ENCODE measurements at places on chromosomes 5 and 9.
A peak's percentile ranks its signal among the peaks of the same experiment; 100 is the strongest.

- no peak for DNase-seq
Observed at GRCh38 chr5:159522841-159523240, 192.6 kb upstream of the IL12B start.

DNA sequence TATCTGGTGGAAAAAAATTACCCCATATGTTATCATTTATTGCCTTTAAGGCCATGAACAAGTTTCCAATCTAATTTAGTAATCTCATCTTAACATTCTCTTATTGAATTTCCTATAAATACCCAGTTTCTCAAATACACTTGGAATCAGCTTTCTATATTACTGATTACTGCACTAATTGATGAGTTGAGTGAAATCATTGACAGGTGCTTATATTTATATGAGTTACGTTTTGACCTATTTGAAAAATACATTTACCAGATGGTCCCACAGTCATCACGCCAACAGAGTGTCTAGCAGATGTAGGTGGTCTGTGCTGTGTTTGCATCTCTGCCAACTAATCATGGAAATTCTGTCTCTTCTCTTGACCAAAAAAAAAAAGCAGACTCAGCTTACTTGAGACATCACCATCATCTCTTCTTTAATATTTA lies 307.3 kb upstream of the NREP start:
- DNase-seq = no peak

GRCh38 chr9:98220911-98221310 lies 28.5 kb upstream of the CORO2A start:
- no peak for DNase-seq

DNA sequence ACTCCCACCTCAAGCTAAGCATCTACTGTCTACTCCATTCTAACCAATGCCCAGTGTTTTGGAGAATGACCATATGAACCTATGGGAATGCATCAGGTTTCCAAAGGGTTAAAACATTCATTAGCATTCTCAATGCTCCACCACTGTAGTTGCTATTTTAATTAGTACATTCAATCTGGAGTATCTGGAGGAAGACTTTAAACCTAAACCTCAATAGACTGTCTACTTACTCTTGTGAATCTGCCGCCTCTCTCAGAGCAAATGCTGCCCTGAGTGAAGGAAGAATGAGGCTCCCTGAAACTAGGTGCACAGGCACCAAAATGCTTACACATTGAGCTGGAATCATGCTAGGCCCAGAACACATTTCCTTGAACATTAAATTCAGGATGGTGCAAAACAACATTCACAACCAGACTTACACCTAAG lies 2.0 kb downstream of the ENC1 start:
- DNase-seq = no peak

DNA sequence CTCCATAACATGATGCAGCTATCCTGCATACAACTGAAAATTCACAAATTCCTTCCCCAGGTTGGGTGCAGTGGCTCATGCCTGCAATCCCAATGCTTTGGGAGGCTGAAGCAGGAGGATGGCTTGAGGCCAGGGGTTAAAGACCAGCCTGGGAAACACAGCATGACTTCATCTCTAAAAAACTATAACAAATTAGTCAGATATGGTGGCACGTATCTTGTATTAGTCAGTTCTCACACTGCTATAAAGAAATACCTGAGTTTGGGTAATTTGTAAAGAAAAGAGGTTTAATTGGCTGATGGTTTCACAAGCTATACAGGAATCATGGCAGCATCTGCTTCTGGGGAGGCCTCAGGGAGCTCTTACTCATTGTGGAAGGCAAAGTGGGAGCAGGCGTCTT lies 56.4 kb upstream of the DAPK1 start:
- DNase-seq = no peak

GRCh38 chr9:106869028-106869427 lies 6.1 kb downstream of the ZNF462 start:
- no peak for DNase-seq

DNA sequence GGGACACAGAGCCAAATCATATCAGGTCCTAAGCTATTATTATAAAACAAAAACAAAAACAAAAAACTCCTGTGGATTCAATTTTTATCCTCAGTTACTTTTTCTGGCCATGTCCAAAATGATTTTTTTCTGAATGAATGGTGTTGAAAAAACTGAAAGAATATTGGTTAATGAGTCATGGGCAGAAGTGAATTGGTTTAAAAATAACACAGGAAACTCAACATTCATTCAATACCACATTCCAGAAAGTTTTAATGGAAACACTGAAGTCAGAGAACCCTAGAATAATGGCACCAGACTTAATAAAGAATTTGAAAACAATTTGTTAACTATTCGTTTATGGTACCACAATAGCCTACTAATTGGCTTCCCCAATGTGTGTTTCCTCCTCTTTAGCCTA lies 102.4 kb upstream of the CDH9 start:
- DNase-seq = no peak

- DNase-seq = peak; percentile 93
Observed at GRCh38 chr9:114385397-114386181, 2.2 kb downstream of the AKNA start.

GRCh38 chr5:154524181-154524580 lies 46.2 kb upstream of the HAND1 start:
- no peak for DNase-seq

DNA sequence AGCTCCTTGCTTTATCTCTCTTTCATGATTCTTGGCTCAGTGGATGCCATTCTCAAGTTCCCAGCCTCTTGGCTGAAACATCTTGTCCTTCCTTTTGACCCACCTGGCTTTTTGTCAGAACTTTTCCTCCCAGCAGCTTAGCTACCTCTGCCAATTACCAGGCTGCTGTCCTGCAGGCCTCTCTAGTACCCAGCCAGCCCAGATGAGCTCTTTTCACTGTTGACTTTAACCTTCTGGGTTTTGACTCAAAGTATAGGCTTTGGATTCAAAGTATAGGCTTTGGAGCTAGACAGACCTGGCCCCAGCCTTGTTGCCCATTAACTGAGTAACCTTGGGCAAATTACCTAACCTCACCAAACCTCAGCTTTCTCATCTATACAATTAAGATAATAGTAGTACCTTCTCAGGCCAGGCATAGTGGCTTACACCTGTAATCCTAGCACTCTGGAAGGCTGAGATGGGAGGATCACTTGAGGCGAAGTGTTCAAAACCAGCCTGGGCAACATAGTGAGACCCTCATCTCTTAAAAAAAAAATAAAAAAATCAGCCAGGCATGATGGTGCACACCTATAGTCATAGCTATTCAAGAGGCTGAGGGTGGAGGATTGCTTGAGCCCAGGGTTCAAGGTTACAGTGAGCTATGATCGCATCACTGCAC lies 6.6 kb upstream of the TMEFF1 start:
- DNase-seq = no peak

DNA sequence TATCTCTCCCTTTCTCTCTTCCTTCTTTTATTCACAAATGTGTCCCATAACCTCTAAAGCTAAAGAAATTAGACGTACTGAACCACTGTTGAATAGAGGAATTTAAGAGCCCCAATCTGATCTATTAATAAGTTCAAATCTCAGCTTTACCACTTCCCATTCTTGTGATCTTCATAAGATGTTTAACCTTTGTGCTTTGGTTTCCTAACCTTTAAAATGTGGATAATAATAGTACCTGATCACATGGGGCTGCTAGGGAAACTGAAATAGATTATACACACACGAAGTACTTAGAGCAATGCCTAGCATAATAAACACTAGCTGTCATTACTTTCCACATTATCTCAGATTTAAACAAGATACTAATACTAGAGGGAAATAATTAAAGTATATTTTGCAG lies 324.3 kb upstream of the SEMA6A start:
- DNase-seq = no peak

DNA sequence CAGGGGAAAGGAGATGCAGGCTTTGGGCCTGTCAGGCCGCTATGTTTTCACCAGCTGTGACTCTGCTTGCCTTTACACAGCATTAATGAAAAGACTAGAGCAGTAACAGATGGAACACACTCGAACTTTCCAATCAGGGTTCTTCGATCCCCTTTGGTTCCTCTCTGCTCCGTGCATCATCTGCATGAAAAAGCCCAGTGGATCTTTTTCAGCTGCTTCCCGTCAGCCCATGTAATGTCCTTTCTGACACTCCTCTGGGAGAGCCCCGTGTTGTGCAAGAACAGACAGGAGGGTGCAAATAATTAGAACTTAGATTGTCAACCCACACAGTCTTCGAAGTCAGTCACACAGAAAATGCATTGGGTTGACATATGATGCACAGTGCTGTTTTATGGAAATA lies 448.9 kb upstream of the ZNF462 start:
- DNase-seq = no peak

- DNase-seq = no peak
Observed at GRCh38 chr5:95798048-95798447, 24.5 kb downstream of the GLRX start.

GRCh38 chr5:66702426-66702825 lies 106.2 kb downstream of the MAST4 start:
- DNase-seq = no peak

GRCh38 chr5:1470762-1471211 lies 25.5 kb upstream of the SLC6A3 start:
- DNase-seq = no peak

GRCh38 chr5:138177941-138178515 lies 402 bp downstream of the BRD8 start:
- DNase-seq = no peak

DNA sequence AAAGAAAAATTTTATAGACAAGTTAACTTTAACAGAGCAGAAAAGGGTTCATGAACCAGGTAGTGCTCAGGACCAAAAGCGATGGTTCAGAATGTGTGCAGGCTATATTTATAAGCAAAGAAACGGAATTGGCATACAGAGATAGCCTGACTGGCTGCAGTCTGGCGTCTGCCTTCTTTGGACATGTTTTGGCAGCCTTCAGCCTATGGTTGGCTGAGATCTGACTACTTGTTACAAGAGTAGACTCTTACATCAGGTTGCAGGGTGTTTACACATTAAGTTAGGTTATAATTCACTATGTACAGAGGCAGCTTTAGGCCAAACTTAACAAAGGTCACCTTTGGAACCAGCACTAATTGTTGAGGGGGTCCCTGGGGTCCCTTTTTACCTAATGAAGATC lies 7.0 kb downstream of the NOP16 start:
- no peak for DNase-seq

DNA sequence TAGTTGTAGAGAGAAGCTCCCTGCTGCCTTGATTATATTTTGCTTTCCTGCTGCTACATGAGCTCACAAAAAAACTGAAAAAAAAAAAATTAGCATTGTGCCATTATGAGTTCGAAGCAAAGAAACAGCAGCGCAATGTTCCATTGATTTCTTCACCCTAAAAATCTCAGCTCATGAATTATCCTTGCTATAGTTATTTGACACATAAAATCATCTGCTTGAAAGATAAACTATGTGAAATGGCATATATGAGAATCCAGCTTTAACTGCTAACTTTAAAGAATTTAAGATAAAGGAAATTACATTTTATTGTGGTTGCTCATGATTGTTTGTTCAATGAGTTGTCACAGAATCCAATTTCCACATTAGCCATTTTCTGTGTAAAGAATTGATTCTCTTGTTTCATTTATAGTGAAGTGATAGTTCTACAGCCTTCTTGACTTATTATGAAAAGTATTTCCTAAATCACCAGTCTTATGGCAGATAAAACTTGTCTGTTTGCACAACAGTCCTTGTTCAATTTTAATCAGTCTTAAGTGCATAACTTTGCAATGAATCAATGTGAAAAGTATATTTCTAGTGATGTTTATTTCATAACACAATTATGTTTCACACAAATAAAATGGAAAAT lies 1275.0 kb upstream of the CDH9 start:
- no peak for DNase-seq
